ENCODE measurements at places on chromosomes 7 and 10. TPM values are rescaled to one million over a fixed set of nuclear protein-coding genes. Genes with fewer than 3 reads are reported as not detected.

GRCh38 chr7:156954941-156955340 lies 5.4 kb downstream of the NOM1 start:
- no peak overlapping the region for H3K4me3 ChIP-seq
- H3K27ac ChIP-seq = no peak overlapping the region
- no peak for DNase-seq
- H3K27me3 ChIP-seq = no peaks in the 10 kb centered on the region
- H3K4me1 ChIP-seq = peaks cover 34% of the 10 kb centered on the region

Gene DBF4
- 4.1 TPM for polyA plus RNA-seq

DNA sequence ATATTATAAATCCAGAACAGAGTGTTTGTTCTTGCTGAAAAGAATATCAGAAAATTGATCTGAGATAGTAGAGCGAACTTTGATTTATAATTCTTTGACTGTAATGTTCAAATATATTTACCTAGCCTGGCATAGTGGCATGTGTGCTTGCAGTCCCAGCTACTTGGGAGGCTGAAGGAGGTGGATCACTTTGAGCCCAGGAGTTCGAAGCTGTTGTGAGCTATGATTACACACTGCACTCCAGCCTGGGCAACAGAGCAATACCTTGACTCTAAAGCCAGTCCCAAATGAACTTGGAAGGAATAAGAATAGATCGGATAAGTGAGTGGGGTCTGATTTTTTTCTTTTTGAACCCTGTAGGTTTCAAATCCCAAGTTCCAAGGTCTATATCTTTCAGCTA lies 23.5 kb downstream of the GNG11 start:
- H3K27ac ChIP-seq = peak overlapping the region; percentile 7
- H3K36me3 ChIP-seq = no peaks in the 10 kb centered on the region
- H3K4me3 ChIP-seq = no peak overlapping the region
- H3K27me3 ChIP-seq = no peaks in the 10 kb centered on the region
- no peaks in the 10 kb centered on the region for H3K4me1 ChIP-seq

GRCh38 chr10:118305730-118306129 lies 36.4 kb downstream of the FAM204A start:
- H3K27me3 ChIP-seq = no peaks in the 10 kb centered on the region
- H3K4me1 ChIP-seq = peaks cover 14% of the 10 kb centered on the region
- H3K4me3 ChIP-seq = no peak overlapping the region
- H3K27ac ChIP-seq = no peak overlapping the region
- DNase-seq = no peak

DNA sequence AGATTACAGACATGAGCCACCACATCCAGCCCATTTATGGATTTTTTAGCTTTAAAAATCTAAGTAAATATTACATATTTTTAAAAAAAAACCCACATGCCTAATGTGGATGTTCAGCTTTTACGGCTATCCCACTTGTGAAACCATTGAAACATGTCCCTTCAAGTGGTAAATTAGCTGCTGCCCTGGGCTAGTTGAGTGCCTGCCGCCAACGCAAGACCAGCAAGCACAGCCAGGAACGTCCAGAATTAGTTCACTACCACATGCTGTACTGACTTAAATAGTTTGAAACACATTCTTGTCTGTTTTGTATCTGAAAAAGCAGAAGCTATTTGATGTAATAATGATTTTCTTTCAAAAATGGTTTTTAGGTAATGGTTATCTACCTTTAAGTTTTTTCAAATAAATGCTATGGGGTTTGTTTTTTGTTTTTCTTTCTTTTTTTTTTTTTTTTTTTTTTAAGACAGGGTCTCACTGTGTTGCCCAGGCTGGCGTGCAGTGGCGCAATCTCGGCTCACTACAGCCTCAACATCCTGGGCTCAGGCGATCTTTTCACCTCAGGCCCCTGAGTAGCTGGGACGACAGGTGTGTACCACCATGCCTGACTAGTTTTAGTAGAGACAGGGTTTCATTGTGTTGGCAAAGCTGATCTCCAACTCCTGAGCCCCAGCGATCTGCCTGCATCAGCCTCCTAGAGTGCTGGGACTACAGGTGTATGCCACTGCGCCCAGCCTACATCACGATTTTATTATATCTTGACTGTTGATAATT lies 57.0 kb downstream of the KLRG2 start:
- DNase-seq = no peak
- H3K27ac ChIP-seq = no peak overlapping the region
- H3K4me1 ChIP-seq = peaks cover 2% of the 10 kb centered on the region
- H3K36me3 ChIP-seq = peaks cover 34% of the 10 kb centered on the region
- H3K27me3 ChIP-seq = no peaks in the 10 kb centered on the region

Gene FEZF1
- polyA plus RNA-seq = not detected

DNA sequence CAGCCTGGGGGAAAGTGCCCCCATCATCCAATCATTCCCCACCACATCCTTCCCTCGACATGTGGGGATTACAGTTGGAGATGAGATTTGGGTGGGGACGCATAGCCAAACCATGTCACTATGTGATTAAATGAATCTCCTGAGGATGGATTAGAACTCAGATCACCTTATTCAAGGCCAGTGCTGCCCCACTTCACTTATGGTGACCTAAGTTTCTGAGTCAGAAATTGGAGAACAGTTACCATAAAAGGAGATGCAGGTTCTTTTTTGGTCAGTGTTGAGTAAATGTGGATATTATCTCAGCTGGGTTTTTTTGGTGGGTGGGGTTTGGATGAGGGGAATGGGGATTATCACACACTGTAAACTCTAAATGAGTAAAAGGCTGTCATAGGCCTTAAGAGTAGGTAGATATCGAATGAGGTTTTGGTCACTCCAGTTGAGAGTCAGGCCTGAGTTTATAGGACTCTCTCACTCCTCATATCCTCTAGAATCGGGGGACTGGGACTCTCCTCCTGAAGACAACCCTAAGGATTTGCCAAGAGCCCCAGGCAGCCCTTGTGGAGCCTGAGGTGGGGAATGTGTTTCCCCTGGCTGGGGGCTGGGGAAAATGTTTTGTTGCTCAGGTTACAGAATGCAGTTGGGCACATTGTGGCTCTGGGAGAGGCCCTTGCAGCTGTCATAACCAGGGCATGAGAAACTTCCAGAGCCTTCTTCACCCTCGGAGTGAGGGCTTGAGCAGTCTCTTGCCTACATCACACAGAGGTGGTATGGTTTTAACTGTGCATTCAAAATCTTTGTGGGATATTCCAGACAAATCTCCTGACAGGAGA lies 213.0 kb downstream of the BAMBI start:
- no peaks in the 10 kb centered on the region for H3K36me3 ChIP-seq
- no peak for DNase-seq

Gene PPRC1
- polyA plus RNA-seq = 10.4 TPM

GRCh38 chr10:85851325-85851724 lies 515.3 kb downstream of the GRID1 start:
- no peak for DNase-seq
- H3K27me3 ChIP-seq = no peaks in the 10 kb centered on the region
- no peak overlapping the region for H3K4me3 ChIP-seq

Measured in stomach (tissue), 19 donors.